ENCODE measurements at places on chromosomes 4 and X.

- DNase-seq: no peak
Measured at GRCh38 chrX:39487969-39488330, 609.8 kb downstream of the BCOR start.

GRCh38 chrX:137916090-137916746 lies 350.3 kb downstream of the ZIC3 start:
- DNase-seq: no peak

DNA sequence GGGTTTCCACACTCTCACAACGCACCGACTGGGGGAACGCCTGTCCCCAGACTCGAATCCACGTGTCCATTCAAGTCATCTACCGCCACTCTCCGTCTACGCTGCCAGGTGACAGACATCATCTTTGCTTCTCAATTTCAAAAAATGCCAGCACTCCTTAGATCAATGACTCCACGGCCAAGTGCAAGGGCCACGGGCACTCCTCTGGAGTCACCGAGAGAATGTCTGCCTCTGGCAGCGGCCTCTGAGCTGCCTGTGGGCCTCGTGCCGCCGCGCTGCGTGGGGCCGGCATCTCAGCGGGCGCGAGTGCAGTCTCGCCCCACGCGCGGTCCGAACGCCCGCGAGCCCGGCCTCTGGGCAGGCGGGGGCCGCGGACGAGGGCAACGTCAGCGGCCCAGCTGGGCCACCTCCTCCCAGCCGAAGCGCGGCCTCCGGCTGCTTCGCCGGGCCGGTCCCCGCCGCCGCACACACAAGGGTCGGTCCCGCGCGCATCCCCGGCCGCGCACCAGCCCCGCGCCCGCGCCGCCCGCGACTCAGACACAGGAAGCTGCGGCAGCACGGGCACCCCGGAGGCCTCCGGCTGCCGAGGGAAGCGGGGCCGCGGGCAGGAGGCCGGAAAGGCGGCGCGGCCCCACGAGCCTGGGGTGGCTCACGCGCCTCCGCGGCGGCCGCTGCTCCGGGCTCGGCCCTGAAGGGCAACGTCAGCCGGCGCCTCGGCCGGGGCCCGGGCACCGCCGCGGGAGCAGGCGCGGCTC lies 450 bp downstream of the ACSL1 start:
- peak; percentile 67 for DNase-seq

DNA sequence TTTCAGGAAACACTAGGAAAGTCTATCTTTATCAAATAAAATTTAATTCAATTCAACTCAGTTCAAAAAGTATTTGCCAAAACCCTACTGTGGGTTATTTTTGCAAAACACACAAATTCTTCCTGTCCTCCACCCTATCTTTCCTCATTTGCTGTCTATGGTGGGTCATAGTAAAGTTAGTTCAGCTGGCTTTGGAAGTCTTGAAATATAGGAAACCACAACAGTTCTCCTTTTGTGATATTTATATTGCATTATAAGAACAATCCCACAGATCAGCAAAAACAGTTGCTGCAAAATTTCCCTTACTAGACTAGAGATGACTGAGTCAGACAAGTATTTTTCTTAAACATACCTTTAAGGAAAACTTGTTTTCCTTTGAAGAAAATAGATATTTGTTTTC lies 22.2 kb downstream of the CYBB start:
- DNase-seq: no peak

GRCh38 chr4:127586922-127587571 lies 45.7 kb upstream of the INTU start:
- DNase-seq: no peak

DNA sequence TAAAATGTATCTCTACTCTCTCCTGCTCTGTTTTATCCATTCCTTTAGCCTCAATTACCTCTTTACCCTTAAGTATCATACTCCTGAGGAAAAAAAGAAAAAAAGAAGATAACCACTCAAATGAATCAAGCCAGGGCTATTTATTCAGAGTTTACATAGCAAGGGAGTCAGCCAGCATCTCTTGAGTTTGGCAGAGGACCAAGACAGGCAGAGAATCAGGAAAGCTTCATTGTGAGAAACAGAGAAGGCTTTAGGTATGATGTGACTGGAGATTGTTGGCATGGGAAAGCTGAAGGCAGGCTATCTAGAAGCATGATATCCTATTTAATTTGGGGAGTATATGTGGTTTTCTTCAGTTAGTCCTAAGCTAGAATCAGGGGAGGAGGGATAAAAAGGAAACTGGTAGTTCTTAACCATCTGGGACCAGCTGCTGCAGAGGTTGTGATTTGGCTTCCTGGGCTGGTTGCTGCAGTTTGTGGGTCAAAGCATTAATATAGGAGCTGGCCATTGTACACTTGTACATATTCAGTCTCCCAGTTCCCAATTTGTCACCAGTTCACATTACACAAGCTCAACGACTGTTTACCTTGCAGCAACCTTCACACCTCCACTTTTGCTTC lies 11.2 kb downstream of the APELA start:
- DNase-seq: no peak

GRCh38 chr4:184309241-184310170 lies 91.8 kb upstream of the ENPP6 start:
- DNase-seq: no peak

GRCh38 chr4:114310296-114310925 lies 288.2 kb upstream of the UGT8 start:
- DNase-seq: no peak

GRCh38 chrX:23825675-23826074 lies 42.7 kb downstream of the SAT1 start:
- no peak for DNase-seq

- DNase-seq: no peak
Measured at GRCh38 chr4:1978226-1978625, 30.5 kb downstream of the NELFA start.

DNA sequence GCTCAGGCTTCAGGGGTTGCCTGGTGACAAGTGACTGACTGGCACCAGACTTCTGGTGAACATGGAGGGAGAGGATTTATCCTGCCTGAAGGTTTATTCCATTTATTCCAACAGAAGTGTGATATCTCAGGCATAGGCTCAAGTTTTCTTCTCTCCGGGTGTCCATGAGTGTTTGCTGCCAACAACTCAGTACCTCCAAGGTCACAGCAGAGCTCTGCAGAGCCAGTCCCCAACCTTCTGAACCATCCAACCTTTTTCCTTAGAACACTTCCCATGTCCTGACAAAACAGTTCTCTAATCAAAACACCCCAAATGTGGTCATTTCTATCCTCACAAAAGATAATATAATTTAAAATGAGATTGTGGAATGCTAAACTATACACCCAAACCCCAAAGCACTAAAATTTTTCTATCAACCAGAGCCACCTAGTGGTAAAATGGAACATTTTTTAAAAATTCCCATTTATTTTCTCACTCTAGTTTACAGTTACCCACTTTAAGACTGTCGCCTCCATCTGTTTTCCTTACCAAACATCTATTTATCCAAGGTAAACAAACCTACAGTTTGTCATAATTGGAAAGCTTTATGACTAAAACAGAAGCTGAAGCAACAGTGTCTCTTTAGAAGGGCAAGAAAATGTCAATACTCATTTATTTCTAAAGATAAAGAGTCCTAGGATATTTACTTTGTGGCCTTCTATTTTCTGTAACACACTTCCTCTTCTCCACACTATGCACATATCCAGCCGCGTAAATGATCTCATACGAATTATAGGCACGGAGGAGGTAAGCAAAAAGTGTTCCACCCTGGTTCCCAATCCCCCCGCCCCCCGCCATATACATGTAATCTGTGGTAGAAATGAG lies 39.5 kb downstream of the TMEM154 start:
- no peak for DNase-seq

DNA sequence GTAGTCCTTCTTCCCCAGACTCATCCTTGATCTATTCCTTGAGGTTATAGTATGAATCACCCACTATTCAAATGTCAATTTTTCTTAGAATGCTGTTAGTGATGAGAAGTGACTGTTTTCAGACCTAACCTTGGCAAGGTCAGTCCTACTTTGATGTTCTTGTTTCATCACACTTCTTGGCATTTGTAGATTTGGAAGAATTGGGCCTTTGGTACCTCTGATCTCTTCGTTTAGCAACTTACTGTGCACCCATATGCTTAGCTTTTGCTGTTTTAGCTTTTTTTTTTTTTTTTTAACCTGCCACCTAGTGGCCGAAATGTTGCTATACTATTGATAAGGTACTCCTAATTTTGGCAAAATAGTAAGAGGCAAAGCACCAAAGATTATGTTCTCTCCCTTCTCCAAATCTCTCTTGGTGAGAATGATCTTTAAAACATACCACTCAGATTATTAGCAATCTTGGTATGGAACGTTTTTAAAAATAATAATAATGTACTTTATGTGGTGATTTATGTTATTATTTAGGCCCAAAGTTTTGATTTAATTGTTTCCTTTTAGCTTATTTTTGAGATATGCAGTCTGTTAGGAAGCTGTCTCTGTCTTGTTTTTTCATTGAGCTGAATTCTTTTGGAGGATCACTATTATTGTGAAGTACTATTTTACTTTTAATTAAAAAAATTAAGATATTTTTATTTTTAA lies 16.6 kb downstream of the DCK start:
- DNase-seq: no peak

- no peak for DNase-seq
Measured at GRCh38 chr4:22413471-22413870, 102.4 kb downstream of the ADGRA3 start.

DNA sequence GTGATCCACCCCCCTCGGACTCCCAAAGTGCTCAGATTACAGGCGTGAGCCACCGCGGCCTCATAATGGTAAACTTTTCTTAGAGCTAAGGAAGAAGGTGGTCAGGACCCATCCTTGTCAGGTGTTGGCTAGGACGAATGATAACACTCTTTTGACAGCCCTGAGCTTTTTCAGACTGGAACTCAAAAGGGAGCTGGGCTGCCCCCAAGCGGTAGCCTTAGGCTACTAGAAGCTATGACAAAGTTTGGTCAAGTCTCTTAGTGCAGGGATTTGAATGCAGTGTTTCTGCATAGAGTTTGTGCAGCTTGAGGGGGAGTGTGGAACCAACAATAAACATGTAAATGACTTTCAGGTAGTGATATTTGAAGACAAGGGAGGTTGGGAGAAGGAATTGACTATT lies 11.8 kb upstream of the HSD17B10 start:
- peak; percentile 62 for DNase-seq

- DNase-seq: no peak
Measured at GRCh38 chrX:123392921-123393320, 208.8 kb downstream of the GRIA3 start.

DNA sequence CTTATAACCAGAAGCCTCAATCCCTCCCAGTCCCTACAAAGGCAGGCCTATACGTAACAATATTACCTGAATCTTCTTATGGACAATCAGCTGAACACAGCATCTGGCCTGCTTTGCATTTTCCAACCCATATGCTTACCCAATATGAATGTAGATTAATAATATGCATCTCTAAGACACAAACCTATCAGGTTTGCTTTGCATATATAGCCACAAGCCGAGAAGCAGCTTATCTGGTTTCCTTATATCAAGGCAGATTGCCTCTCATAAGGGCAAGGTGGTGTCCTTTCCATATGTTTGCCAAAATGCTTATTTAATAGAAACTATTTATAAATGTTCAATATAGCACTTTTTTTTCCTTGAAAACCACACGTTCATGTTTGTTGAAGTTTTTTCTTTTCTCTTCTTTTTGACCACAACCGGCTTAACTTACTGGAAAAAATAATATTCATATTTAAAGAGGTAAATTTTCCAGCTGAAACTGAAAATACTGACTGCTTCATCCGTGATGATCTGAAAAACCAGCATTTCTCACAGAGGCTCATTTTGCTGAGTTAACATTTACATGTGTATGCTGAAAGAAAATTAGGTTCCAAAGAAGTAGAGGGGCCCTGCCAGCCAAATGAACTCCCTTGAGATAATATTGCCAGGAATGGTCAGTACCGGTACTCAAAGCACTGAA lies 3.8 kb downstream of the IL21 start:
- no peak for DNase-seq

GRCh38 chr4:117873779-117874178 lies 160.5 kb upstream of the NDST3 start:
- DNase-seq: no peak

All from activated CD4-positive, alpha-beta memory T cell treated with anti-CD3 and anti-CD28 coated beads, Interleukin-2, amount 10 ng/mL, durations not matched to agents 7 days and 5 days (primary cell).